Activated T-helper 17 cell treated with anti-CD3 and anti-CD28 coated beads, Interleukin-2, amount 50 U/mL, for 72 hours (primary cell): ENCODE measurements at places on chromosomes 6 and 20. TPM values are rescaled to one million over a fixed set of nuclear protein-coding genes. Genes with fewer than 3 reads are reported as not detected.

The KIAA1755 gene
- total RNA-seq = not detected

The MOCS1 gene
- 0.65 TPM for total RNA-seq

The JAG1 gene
- total RNA-seq = not detected

The TAGAP gene
- 80.7 TPM for total RNA-seq

DNA sequence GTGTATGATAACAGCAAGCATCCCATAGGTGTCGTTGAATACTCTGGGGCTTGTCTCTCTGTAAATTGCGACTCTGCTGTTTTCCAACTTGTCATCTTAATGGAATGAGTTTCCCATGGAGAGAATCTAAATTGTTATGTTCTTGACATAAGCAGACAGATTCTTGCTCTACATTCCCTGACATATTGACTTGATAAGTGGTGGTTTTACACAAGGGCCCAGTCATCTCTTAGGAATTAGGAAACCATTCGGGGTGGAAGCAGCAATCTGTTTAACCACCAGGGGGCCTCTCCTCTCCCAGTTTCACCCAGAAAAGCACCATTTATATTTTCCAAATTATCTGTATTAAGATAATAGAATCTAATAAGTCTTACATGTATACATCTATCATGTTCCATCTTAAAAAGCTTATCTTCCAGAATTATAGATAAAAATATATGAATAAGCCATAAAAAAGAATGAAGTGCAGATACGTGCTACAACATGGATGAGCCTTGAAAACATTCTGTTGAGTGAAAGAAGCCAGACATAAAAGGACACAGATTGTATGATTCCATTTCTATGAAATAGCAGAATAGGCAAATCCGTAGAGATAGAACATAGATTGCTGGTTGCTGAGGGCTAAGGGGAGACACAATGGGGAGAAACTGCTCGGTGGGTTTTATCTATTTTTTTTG is 23.1 kb upstream of the MROH8 start:
- ATAC-seq = no peak

DNA sequence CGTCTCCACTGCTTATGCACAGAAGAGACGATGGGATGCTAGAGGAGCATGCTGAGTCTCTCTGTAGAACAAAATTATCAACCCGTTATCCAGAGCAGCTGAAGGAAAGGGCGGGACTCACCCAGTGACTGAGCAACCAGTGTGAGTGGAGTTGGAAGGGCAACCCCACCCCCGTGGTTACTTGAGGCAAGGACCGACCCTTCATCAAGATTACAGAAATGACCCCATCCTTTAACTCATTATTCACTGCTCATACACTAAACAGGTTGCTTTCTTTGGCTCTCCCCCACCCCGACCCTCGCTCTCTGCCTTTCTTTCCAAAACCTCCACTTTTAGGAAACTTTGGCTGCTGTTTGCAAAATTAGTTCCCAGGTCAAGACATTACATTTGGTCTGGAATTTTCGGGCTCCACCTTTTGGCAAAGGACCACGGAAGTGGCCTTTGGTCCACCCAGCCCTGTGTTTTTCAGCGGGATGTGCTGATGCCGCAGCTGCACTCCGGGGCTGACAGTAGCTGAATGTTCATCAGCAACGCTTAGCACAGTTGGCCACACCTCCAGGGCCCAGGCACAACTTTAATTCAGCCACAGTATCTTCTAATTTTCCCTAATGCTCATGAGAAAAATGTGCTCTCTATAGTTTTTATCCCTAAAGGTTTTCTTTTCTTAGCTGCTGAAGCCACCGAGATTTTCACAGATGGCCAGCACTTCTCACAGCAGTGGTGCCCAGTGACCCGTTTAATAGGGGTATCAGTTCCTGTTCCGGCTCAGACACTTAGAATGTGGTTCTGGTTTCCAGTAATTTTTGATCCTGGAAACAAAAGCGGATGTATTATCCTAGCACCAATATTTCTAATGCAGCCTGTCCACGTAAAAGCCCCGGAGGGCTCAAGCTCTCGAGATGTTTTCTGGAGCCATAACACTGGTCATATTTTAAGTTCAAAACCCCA is 103.6 kb upstream of the NXT1 start:
- ATAC-seq = no peak

DNA sequence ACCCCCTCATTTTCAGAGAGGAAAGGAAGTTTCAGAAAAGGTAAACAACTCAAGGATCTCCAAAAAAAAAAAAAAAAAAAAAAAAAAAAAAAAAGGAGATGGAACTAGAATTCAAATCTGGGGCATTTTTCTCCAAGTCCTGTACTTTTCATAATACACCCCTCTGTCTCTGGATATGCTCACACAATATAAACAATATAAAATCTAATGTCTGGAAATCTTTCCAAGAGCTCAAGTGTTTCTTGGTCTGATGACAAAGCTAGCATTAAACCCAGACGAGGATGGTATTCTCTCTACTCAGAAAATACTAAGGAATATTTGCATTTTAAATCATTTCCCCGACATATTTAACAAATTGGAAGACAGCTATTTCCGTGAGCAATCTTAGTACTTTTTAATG is 5.8 kb downstream of the GCM1 start:
- no peak for ATAC-seq

DNA sequence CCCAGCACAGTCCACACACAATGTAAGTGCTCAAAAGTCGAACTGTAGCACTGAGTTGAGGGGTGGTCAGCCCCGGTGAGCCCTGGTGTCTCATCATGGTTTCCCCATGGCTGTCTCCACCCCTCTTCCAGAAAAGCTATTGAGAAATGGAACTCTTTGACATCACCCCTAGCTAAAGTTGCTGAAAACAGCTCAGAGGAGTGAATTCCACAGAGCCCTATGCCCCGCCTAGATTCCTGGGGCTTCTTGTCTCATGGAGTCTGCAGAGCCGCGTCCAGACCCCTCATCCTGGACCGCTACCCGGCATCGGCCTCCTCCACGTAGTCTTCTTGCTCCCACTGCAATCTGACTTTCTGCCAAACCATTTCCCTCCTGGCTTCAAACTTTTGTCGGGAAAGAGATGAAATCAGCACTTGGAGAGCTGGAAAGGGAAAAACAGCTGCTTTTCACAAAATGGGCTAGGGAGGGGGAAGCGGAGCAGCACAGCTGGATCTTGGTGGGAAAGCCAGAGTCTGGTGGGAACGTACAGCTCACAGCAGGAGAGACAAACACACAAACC is 132.2 kb downstream of the SNX5 start:
- ATAC-seq = no peak
